ENCODE measurements at places on chromosomes 2 and 18. TPM values are rescaled to one million over a fixed set of nuclear protein-coding genes. Genes with fewer than 3 reads are reported as not detected.

Gene TXNDC2
- not detected for polyA plus RNA-seq

Gene ABHD1
- polyA plus RNA-seq = 5.1 TPM

Gene NTSR2
- 0.16 TPM for polyA plus RNA-seq

Gene UPP2
- not detected for polyA plus RNA-seq

Gene COBLL1
- 3.2 TPM for polyA plus RNA-seq

Gene SIGLEC15
- polyA plus RNA-seq = 0.09 TPM

Gene EMX1
- polyA plus RNA-seq = 0.18 TPM

Gene CCDC148
- 0.23 TPM for polyA plus RNA-seq

Gene PLCD4
- polyA plus RNA-seq = 0.48 TPM

Gene CD28
- polyA plus RNA-seq = 0.14 TPM

Gene POTEF
- 0.05 TPM for polyA plus RNA-seq

Gene L3MBTL4
- polyA plus RNA-seq = 4.9 TPM

Gene DIPK1C
- 5.7 TPM for polyA plus RNA-seq

Gene APLF
- 0.72 TPM for polyA plus RNA-seq

Gene SMIM21
- polyA plus RNA-seq = not detected

Gene CGREF1
- 4.7 TPM for polyA plus RNA-seq

Gene LIPG
- 0.07 TPM for polyA plus RNA-seq

Gene LIMS4
- 2.2 TPM for polyA plus RNA-seq

Gene SEC11C
- 25.3 TPM for polyA plus RNA-seq

Gene MC2R
- polyA plus RNA-seq = not detected

Gene SKOR2
- polyA plus RNA-seq = not detected

Gene SMYD1
- 96.1 TPM for polyA plus RNA-seq

Gene ATP8B1
- 2.6 TPM for polyA plus RNA-seq

Gene HES6
- 6.0 TPM for polyA plus RNA-seq

Measured in right cardiac atrium (tissue), 5 donors.